ENCODE measurements at places on chromosomes 6 and 20.
A peak's percentile ranks its signal among the peaks of the same experiment; 100 is the strongest.

- DNase-seq, result no peak
Observed at GRCh38 chr20:54092021-54092420, 21.6 kb upstream of the BCAS1 start.

DNA sequence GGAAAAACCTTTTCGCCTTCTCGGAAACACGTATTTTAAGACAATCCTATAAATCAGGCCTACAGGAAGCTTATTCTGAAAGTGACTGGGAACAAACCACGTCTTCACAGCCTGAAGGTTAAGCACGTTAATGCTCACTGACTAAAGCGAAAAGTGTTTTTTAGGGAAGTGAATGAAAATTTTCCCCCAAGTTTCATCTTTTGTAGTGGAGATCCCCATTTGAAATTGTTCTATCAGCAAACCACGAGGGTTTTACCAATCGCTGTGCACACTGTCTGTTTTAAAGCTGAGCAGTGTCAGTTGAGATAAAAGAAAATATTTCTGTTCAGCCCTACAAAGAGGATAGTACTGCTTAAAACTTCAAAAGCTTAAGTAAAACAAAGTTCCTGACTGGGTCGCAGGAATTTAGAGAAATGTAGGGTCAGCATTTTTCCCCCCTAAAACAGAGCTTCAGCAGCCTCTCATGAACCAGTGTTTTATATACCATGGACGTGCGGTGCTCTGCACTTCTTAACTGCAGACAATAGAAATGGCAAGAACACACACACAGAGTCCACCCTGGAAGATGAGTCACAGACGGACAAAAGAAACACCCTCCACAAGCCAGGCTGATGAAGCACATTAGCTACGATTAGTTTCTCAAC, 34.9 kb downstream of the SLC22A23 start:
- DNase-seq, result no peak

DNA sequence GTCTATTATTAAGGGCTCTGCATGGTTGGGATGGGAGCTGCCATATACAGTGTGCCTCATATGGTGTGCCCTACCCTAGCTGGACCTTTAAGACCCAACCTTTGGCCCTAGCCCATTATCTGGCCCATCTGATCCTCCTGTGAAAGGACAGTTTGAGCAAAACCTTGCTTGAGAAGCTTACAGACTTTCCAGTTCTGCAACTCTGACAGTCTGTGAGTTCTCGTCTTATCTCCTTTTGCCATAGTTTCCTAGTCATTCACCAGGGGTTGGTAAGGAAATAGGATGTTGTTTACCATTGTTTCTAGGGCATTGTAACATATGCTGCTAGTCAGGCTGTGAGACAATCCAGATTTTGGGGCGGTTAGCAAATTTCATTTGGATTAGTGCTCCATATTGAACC, 17.2 kb downstream of the CTNNBL1 start:
- no peak for DNase-seq

- DNase-seq, result no peak
Observed at GRCh38 chr6:142531727-142532126, 229.9 kb downstream of the ADGRG6 start.

DNA sequence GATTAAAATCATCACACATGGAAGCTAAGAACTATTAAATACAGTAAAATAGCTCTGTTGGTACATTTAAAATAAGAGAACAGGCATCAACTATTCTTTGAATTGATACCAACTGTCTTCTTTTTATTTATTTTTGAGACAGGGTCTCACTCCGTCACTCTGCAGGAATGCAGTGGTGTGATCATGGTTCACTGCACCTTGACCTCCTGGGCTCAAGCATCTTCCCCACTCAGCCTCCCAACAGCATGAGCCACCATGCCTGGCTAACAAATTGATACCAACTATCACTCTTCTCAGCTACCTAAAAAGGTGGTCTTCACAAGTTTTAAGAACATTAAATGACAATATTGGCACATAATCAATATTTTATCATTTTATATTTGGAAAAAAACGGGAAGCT, 7.8 kb upstream of the PNISR start:
- no peak for DNase-seq

DNA sequence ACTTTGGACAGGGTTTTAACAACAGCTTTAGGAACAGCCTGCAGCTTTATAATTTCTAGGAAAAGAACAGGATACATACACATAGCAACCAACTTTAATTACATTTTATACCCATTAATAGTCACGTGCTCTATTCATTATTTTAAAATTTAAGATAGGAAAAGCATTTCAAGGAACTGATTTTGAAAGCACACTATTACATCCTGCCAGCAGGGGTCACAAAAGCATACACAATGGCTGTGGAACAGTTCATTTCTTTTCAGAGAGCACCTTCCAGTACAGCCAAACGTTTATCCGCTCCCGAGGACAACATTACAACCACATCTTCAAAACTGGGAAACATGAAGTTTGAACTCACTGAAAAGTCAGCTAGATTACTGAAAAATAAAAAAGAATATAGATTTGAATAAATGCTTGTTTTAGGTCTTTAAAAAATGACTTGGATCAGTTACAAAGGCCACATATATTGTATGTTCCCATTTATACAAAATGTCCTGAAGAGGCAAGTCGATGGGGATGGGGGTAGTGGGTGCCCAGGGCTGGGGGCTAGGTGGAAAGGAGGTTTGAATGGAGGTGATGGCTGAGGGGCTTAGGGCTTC, 104.6 kb upstream of the EXOC2 start:
- DNase-seq, result no peak

DNA sequence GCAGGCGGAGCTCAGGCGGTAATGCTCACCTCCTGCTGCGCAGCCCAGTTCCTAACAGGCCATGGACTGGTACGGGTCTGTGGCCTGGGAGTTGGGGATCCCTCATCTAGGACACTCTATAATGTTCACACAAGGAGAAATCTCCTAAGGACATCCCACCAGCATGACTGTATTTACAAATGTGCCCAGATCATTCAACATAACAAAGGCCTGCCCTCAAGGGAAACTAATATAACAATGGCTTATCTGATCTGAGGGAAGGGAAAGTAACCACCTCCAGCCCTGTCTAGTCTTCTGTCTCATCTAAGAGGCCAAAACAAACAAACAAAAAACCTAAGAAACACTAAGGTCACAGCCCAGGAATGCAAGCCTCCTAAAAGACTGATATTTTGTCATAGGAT, 232.8 kb downstream of the RNGTT start:
- DNase-seq, result no peak

GRCh38 chr6:138287144-138287955, 69.1 kb upstream of the PBOV1 start:
- DNase-seq, result no peak

GRCh38 chr20:18019068-18019467, 38.6 kb downstream of the OVOL2 start:
- DNase-seq, result no peak

DNA sequence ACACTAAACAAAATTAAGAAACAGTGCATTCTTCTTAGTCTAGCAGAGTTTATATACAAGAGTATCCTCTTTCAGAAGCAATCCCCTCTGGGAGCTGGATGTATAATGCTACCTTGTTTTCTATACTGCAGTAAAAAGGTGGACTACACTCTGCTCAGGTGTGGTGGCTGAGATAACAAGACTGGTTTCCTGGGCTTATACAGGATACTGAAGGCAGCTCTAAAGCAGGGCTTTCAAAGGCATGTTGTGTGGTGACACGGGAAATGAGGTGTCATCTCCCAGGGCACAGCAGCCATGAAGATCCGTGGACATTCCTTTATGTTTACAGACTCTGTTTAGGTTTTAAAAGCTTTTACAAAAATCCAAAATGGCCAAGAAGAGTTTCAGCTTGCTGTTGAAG, 136.7 kb downstream of the MAP3K4 start:
- DNase-seq, result no peak

DNA sequence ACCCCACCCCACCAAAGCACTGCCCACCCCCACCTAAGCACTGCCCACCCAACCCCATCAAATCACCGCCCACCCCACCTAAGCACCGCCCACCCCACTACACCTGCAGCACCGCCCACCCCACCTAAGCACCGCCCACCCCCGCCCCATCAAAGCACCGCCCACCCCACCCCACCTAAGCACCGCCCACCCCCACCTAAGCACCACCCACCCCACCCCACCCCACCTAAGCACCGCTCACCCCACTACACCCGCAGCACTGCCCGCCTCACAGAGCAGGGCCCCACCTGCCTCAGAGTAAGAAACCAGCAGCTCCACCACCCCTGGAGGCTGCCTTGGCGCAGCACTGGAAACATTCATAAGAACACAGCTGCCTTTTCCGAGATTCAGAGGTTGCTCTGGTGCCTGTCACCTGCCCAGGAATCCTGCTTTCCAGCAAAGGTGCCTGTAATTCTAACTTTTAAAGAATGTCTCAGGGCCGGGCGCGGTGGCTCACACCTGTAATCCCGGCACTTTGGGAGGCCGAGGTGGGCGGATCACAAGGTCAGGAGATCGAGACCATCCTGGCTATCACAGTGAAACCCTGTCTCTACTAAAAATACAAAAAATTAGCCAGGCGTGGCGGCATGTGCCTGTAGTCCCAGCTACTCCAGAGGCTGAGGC, 148.2 kb downstream of the BMP7 start:
- no peak for DNase-seq

GRCh38 chr6:7106752-7107577, 796 bp upstream of the RREB1 start:
- peak; percentile 72 for DNase-seq

- no peak for DNase-seq
Observed at GRCh38 chr6:147116056-147116455, 88.2 kb upstream of the STXBP5 start.

DNA sequence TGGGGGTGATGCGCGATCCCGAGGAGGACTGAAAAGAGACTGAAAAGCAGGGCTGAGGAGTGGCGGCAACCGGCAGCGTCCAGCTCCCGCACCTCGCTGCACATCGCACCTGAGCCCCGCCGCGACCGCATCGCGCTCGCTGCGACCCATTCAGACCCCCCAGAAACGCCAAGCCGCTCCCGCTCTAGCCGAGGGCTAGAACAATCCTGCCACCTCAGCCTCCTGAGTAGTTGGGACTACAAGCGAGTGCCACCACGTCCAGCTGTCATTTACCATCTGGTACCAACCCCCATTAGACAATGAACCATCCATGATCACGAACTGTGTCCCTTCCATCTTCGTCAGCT, 33.2 kb downstream of the HLA-A start:
- no peak for DNase-seq

DNA sequence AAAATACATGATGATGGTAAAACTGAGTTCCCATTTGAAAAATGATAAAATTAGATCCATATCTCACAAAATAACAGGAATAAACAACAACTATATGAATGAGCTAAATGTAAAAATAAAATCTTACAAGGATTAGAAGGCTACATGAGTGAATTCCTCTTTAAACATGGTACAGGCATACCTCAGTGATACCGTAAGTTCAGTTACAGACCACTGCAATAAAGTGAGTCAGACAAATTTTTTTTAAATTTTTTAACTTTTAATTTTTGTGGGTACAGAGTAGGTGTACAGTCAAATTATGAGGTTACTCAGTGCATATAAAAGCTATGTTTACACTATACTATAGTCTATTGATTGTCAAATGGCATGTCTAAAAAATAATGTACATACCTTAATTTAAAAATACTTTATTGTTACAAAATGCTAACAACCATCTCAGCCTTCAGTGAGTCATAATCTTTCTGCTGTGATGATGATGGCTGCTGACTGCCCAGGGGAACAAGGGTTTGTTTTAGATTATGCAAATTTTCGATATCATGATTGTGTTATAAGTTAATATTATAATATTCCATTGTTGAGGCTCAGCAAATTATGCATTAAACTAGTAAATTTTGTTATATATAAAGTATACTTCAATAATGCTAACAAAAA, 222.8 kb upstream of the RUNX2 start:
- DNase-seq, result no peak

DNA sequence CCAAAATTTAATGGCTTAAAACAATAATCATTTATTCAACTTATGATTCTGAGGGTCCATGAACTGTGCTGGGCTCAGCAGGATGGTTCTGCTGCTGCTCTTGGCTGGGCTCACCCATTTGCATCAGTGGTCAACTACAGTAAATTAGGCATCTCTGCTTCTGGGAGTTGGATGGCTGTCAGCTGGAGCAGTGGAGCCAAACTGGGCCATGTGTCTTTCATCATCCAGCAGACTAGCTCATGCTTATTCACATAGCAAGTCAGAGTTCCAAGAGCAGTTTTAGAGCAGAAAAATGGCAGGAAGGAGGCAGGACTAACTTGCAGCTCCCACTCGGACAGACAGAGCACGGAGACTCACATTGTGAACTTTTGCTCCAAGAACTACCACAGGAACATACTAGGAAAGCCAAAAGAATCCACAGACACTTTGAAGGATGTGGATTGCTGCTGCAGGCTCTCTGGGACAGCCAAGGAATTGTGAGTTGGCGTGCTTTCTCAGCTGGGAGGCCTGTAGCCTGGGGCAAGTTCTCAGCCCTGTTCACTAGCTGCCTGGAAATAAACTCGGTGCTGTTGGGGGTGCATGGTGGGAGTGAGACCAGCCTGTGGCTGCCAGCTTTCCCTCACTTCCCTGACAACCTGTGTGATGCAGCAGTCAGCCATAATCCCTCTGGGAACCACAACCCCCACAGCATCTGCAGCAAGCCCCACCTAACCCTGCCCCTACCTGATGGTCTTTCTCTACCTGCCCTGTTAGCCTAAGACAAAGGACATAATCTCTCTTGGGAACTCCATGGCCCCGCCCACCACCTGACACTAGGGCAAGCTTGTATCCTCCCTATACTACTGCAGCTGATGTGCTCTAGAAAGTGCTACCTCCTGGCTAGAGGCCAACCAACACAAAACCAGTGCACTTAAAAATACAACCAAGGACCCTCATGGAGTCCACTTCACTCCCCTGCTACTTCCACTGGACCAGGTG, 129.0 kb downstream of the JPH2 start:
- peak; percentile 42 for DNase-seq

DNA sequence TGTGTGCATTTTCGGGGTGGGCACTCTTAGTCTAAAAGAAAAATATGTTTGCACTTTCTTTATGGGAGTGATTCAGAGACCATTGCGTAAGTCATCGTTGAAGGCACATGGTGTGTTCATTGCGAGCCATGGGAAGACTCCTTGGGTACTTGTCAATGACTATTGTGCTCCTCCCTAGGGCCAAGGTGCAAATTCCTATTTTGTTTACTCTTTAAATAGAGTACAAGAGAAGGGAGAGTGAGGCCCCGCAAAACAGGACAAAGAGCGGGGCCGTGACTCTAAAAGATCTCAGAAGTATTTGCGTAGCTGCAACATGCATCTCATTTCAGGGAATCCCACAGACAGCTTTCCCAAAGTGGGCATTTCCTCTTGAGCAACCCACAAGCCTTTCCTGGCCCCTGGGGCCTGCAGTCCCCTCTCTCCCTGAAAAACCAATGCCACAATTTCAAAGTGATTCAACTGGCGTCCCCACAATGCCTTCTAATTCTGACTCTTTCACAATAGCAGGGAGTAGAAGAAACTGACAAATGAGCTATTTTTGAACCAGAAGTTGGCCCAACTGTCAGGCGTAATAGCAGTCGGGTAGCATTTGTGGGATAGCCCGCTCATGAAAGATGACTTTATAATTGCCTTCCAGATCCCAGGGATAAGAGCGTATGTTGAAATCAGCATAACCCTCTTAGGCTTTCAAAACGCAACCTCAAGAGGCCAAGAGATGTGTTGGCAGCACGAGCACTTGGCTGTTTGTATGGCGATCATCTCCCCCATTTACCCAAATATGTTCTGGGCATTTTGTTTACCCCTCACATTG, 277.9 kb upstream of the BMP2 start:
- DNase-seq, result no peak

All from sciatic nerve (tissue), 2 donors.